ENCODE measurements at places on chromosomes 6 and 20.

DNA sequence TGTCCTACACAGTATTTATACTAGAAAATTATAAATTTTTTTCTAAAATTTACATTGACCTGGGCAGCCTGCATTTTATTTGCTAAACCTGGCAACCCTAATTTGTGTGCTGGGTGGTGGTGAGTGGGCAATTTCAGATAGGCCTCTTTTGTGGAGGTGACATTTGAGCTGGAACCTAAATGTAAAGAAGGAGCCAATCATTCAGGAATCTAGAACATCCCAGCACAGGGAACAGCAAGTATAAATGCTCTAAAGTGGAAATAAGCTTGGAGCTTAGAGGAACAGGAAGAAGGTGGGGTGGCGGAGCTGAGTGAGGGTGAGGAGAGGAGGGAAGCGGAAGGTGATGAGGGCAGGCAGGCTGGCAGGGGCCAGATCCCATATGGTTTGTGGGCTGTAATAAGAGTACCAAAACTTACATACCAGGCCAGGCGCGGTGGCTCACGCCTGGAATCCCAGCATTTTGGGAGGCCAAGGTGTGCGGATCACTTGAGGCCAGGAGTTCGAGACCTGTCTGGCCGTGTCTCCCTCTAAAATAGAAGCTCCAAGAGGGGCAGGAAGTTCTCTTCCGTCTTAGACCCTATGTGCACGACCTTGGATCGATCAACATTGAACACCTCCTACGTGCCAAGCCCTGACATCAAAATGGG is 549 bp upstream of the CSE1L start:
- DNase-seq, result peak; percentile 28

- peak; percentile 75 for DNase-seq
Observed at GRCh38 chr6:10429638-10430427, 15.0 kb upstream of the TFAP2A start.

DNA sequence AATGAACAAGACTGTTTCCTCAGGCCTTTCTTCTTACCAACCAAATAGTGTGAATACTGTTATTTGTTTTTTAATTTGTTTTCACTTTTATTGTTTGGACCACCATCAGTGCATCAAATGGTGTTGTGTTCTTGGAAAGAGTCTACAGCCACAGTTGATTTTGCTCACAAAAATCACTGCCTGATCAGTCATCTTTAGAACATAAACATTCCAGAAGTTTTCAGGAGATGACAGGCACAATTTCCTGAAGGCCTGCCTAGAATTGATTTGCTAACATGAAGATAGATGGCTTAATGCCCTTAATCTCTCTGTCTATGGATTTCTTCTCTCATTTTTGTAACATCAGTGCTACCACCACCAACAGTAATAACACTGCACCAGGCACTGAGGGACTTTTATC is 13.5 kb downstream of the IL22RA2 start:
- no peak for DNase-seq

GRCh38 chr6:304833-305370 is 12.6 kb downstream of the DUSP22 start:
- no peak for DNase-seq

DNA sequence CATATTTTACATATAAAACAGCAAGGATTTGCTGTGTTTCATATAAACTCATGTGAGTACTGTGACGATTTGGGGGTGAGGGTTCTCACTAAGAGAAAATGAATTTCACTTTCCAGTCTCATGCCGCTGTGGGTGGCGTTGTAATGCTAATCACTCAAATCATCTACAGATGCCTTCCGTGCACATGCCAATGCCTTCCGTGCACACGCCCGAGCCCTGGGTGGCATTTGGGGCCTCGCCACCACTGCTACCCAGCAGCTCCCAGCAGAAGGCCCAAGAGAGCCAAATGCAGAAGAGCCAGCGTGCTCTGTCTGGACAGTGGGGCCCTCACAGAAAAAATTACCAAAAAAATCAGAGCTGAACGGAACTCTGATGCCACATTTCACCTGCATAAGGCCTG is 53.7 kb downstream of the WDR27 start:
- no peak for DNase-seq

DNA sequence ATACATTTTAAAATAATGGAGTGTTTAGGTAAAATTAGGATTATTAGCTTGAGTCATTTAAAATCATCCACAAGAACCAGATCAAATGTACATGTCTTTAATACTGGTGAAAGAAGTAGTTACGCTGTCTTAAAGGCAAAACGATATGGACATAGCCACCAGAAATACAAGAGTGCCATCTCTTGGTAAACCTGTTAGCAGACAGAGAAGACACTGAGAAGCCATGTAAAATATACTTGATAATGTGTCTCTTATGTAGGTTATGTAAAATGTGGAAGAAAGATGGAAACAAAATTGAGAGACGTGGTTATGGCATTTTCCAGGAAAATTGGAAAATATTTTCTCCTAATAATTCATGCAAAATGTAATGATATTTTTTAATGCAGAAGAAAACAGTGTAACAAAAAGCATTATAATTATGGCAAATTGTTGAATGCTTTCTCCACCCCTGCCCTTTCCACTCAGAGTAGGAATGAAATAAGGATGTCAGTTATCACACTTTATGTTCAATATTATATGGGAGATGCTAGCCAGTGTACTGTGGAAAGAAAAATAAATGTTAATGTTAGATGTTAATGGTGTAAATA is 12.2 kb upstream of the SLC17A2 start:
- DNase-seq, result peak; percentile 59

GRCh38 chr6:89952686-89953085 is 58.4 kb downstream of the GJA10 start:
- DNase-seq, result peak; percentile 23

DNA sequence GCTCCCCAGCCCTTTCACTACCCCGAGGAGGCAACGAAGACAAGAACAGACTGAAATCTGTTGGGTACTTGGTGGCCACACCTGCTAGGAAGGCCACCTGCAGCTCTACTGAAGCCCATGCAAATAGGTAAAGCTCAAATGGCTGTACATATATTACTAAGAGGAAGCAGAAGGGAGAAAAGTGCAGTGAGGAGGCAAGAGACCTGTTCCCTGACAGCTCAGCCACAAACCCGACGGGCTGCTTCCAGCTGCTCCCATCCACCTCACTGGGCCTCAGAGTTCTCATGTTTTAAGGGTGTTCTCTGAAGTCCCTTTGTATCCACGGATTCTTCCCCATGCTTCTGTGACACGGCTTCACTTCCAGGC is 24.6 kb downstream of the TRAM2 start:
- DNase-seq, result no peak

GRCh38 chr6:109644131-109644530 is 46.9 kb downstream of the AK9 start:
- DNase-seq, result no peak

DNA sequence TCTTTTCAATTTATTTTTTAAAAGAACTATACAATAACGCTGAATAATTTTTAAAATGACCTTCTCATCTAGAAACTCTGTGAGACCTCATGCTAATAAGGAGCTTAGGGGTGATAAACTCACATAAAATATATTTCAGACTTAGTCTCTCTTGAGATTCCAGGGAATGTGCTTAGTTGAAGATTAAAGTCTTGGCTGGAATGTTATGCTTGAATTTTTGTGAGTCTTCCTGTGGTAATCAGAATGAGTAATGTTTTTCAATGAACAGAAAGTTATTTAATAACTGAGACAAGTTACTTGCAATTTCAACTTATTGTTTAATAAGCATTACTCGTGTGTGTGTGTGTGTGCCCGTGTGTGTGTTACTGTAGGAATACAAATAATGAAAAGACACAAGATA is 379.9 kb upstream of the EPHA7 start:
- peak; percentile 12 for DNase-seq

GRCh38 chr6:119207971-119208725 is 129.7 kb upstream of the FAM184A start:
- peak; percentile 60 for DNase-seq

DNA sequence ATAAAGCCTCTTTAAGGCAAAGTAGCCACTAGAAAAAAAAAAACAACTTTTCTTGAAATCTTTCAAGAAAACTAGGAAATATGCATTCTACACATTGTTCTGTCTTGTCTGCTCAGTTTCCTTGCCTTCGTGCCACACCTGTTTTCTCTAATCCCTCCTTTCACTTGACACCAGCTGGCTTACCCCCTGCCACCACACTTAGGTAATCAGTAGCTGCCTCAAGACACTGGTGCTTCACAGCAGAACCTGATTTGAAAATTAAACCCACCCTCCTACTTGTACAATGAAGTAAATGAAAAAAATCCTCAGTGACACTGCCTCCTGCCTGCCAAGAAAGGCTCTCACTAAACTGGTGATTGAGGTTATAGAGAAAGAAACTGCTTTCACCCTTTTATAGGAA is 45.8 kb upstream of the SCML4 start:
- DNase-seq, result no peak

Data from adipocyte (in vitro differentiated cells).